ENCODE measurements at places on chromosomes 4 and X. TPM values are rescaled to one million over a fixed set of nuclear protein-coding genes. Genes with fewer than 3 reads are reported as not detected.

Gene GC
- not detected for total RNA-seq

Gene ADGRL3
- total RNA-seq, result not detected

Gene NRK
- total RNA-seq, result not detected

Gene SPANXN4
- total RNA-seq, result not detected

Gene TSPAN7
- 0.34 TPM for total RNA-seq

Gene IL2
- total RNA-seq, result 4.6 TPM

Gene TLR2
- total RNA-seq, result 4.6 TPM

Gene PDZD4
- total RNA-seq, result 0.39 TPM

Gene SLC26A1
- total RNA-seq, result 0.34 TPM
